ENCODE measurements at places on chromosomes 12 and 14.

DNA sequence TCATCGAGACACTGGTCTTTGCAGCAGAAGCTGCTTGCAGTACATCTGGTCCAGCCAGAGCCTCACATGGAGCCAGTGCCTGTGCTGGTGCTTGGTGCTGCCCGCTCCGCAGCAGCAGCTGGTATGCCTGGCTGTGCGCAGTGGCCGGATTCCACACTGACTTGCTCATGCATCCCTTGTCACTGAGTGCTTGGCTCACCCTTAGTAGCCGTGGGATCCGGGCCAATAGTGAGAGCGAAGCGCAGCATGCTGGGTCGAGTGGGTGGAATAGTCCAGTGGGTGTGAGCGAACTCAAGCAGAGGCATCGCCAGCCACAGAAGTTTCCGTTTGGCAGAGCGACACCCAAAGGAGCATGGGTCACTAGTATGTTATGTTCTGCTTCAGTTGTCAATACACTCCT lies 10.1 kb upstream of the FBXO33 start:
- no peak for DNase-seq

DNA sequence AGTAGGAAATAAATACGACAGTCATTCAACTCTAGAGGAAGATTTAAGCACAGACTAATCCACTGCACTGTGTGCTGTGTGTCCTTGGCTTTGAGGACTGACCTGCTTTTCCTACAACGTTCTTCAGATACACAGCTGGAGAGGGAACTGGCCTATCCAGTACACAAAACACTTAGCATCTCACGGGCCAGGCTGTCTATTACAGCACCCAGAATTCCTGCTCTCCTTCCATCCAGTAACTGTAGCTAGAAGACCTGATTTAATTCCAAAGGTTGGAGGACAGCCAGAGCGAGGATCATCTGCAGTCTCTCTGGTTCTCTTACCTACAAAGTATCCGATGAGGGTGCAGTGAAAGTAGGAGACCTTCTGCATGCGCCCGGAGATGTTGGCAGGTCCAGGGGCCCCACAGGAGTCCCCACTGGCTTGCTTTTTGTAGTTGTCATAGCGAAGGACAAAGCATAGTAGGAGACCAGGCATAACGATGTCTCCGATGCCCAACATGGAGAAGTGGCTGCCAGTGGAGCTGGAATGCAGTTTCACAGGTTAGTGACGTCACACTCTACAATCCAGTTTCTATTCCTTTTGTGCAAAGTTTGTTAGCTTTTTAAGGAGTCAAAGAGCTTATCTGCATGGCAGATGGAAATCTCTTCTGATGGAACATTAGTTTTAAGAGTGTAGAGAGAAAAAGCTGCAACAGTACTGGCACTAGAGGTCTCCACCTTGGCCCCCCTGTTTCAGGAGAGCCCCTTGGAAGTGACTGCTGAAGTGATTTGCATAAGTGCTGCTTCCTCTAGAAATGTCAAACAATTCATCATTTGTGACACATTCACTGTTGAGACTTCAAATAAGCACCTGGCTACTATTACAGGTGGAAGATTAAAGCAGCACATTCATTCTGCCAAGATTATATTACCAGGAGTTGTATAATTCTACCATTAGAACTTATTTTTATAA lies 41.7 kb downstream of the ACADS start:
- DNase-seq: no peak

DNA sequence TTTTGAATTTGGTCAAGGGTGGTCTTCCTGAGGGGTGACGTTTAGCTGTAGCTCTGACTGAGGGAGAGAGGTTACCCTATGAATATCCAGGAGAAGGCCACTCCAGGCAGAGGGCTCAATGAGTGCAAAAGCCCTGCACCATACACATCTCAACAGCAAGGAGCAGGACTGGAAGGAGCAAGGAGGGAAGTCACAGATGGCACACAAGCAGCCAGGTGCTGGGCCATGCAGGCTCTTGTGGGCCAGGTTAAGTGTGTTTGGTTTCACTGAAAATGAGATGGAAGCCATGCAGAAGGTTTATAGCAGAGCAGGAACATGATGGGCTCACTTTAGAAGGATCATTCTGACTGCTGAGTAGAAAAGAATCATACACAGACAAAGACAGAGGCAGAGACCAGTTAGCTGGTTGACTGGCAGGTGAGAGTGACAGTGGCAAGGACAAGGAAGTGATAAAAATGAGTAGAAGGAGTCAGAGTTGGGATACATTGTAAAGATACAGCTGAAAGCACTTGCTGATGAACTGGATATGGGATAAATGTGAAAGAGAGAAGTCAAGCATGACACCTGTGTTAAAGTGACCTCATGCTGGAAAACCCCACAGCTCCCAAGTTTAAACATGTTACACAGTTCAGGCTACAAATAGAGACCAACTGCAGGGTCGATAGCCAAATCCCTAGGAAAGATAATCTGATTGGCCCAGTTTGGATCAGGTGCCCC lies 81.2 kb downstream of the PRKD1 start:
- DNase-seq: no peak

- DNase-seq: no peak
Observed at GRCh38 chr12:55679691-55680090, 28.0 kb downstream of the ITGA7 start.

- DNase-seq: no peak
Observed at GRCh38 chr14:102474934-102475333, 34.6 kb downstream of the ANKRD9 start.

All from activated CD8-positive, alpha-beta memory T cell treated with anti-CD3 and anti-CD28 coated beads, Interleukin-2, amount 50 U/mL, for 48 hours (primary cell).